ENCODE measurements at places on chromosomes 2 and 18.

DNA sequence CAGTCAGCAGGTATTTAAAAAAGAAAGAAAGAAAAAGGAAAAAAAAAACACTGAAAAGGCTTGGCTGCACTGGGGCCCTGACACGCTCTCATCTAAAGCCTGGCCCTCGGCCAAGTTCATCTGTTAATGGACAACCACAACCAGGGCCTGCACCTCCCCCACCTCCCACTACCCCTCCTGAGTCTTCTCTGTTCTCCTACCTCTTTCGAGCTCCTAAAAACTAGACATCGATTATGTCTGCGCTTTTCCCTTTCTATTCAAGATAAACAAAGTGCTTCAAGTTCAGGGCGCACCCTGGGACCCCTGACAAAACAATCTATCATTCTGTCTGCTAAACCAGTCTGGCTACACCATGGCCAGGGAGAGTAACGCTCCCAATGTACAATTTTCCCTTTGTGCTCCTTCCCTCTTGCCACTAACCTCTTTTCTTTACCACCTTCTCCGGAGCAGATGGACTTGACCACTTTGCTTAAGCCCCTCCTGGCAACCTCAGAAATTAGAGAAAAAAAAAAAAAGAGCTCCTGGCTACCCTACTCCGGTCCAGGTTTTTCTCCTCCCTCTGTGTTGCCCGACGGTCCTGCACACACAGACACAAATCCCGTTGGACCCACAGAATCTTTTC, 22.7 kb downstream of the BCL11A start:
- no peak for DNase-seq

DNA sequence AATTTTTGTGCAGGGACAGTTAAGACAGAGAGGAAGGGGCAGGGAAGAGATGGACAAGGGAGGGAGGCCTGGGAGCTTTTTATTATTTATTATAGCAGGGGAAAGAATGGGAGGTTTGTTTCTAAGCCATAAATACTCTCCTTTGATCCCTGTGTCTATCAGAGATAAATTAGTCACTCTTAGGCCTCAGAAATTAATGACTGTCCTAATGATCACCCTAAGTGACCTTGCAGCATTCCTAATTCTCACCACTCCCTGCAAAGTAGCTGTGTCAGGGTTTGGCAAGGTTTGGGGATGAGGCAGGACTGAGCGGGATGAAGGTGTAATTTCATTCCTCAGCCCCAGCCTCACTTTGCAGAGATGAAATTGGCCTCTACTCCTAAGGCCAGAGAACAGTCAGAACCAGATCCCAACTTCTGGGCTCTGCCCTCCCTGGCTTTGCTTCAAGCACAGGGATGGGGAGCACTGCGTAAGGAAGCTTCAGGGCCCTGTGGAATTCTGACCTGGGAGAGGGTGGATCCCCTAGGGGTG, 95.0 kb downstream of the TMEM17 start:
- no peak for DNase-seq

GRCh38 chr2:48496849-48497248, 33.1 kb upstream of the STON1 start:
- no peak for DNase-seq

- DNase-seq, result no peak
Measured at GRCh38 chr2:124193706-124194105, 168.6 kb downstream of the CNTNAP5 start.

GRCh38 chr2:224562831-224563230, 22.3 kb downstream of the CUL3 start:
- no peak for DNase-seq

DNA sequence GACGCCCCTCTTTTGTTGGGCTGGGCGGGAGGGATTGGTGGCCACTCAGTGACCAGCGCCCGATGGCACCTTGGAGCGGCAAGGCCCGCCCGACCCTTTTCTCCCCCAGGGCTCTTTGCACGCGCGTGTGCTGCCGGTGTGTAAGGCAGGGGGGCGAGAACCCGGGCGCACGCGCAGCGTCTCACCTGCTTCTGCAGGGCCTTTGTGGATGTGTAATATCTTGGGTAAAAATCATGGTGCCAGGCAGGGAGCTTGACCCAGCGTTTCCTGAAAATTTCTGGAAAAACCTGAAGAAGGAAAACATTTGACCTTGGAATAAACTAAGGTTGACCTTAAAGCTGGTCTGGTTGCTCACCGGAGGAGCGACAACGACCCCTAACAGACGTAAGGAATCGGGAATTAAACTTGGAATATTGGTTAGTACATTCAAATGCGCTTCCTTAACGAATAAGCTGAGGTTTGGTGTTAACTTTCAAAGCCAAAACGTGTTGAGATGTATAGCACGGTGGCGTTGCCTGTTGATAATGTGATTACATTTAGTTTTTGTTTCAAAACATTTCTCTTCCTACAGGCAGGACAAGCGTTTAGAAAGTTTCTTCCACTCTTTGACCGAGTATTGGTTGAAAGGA, 438 bp downstream of the HSPE1 start:
- DNase-seq, result peak; percentile 17

- DNase-seq, result no peak
Measured at GRCh38 chr18:40904295-40904694, 1050.7 kb upstream of the PIK3C3 start.

- peak; percentile 3 for DNase-seq
Measured at GRCh38 chr2:102618452-102619413, 620 bp upstream of the SLC9A2 start.

- DNase-seq, result no peak
Measured at GRCh38 chr18:58221060-58221725, 177.2 kb downstream of the NEDD4L start.

GRCh38 chr2:182248362-182248761, 178.5 kb downstream of the PDE1A start:
- no peak for DNase-seq

Measured in Ammon's horn (tissue), 1 donor.